NCI-H187 (cell line): ENCODE measurements at places on chromosomes 1 and 21.

DNA sequence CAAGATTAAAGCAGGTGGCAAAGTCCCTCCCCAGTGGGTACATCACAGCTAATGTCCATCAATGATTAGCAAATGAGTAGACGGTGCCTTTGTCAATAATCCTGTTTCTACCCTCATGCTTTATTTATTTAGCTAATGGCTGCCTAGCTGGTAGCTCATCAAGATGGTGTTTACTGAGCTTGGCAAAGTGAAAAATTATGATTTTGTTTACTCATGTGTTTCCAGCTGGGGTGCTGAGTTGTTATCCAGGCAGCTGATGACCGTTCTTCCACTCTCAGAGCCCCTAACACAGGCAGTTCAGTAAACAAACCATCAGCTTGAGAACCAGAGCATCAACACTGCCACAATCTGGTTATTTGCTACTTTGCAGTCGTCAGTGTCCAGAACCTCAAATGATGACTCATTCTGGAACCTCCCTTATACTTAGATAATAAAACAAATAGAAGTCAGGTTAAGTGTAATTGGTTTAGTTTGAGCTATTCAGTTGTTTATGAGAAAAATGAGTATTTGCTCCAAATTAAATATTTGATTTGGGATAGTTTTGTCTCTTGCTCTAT, 163.9 kb downstream of the ST6GALNAC5 start:
- DNase-seq: no peak

DNA sequence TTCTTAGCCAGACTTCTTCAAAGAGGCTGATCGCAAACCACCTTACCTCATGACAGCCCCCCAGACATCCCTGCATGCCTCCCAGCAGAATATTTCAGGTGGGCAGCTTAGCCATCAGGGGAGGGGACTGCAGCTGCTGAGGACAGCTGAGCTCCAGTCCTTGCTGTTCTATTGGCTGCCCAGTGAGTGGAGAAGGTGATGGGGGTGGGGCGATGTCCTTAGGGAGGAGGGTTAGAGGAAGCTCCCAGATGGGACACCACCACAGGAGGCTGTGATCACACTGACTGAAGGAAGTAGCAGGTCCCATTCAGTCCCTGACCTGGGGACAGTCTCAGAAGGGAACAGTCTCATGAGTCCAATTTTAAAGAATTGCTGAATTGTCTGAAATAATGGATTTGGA, 38.3 kb downstream of the GJA5 start:
- no peak for DNase-seq

- no peak for DNase-seq
These were observed 122.2 kb upstream of the TMEM51 start for GRCh38 chr1:15031251-15031933.

DNA sequence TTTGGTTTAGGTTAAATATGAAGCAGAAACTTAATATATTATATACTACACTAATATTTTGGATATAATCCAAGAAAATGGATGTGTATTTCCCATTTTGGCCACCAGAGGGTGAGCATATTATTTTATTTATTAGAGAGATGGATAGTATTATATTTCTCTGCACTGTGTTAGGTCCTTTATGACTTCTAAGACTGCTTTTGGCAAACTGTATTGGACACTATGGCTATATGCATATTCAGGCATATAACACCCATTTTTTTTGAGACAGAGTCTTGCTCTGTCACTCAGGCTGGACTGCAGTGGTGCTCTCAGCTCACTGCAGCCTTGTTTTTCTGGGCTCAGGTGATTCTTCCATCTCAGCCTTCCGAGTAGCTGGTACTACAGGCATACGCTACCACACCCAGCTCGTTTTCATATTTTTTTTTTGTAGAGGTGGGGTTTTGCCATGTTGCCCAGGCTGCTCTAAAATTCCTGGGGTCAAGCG, 17.8 kb upstream of the PGM1 start:
- DNase-seq: no peak
